ENCODE measurements at places on chromosomes 4 and X. TPM values are rescaled to one million over a fixed set of nuclear protein-coding genes. Genes with fewer than 3 reads are reported as not detected.

Gene ENPP6
- total RNA-seq: not detected

DNA sequence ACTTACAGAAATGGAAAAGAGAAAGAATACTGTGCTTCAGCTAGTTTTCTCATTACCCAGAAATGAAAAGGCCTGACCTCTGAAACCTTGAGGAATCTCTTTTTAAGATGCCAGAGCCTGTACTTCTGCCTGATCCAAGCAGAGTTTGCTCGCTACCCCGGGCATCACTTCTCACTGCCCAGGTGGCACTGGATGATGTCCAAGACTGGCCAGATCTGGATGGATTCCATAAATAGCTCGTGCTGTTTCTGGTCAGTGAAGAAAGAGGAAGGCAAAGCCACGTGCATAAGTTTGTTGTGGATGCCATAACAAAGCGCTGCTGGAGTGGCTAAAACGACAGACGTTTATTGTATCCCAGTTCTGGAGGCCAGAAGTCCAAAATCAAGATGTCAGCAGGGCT lies 133.5 kb downstream of the TBL1X start:
- H3K4me3 ChIP-seq: no peak overlapping the region

Gene NPNT
- not detected for total RNA-seq

GRCh38 chr4:174521800-174522182 lies 497 bp downstream of the HPGD start:
- H3K27ac ChIP-seq: no peak overlapping the region
- H3K4me1 ChIP-seq: peaks cover 9% of the 10 kb centered on the region
- DNase-seq: peak; percentile 2
- H3K4me3 ChIP-seq: peak overlapping the region; percentile 85
- H3K36me3 ChIP-seq: no peaks in the 10 kb centered on the region

Gene SASH3
- not detected for total RNA-seq

- DNase-seq: no peak
- H3K27me3 ChIP-seq: no peaks in the 10 kb centered on the region
- no peak overlapping the region for H3K4me3 ChIP-seq
- H3K36me3 ChIP-seq: no peaks in the 10 kb centered on the region
- no peak overlapping the region for H3K27ac ChIP-seq
Measured at GRCh38 chr4:101153653-101154052, 193.7 kb downstream of the PPP3CA start.

Gene SRPK3
- 0.30 TPM for total RNA-seq

- H3K27me3 ChIP-seq: peaks cover 25% of the 10 kb centered on the region
- H3K4me3 ChIP-seq: peak overlapping the region; percentile 86
- no peak for DNase-seq
- H3K27ac ChIP-seq: no peak overlapping the region
- H3K4me1 ChIP-seq: peaks cover 43% of the 10 kb centered on the region
- no peaks in the 10 kb centered on the region for H3K36me3 ChIP-seq
Measured at GRCh38 chrX:40176351-40177116, 78.8 kb upstream of the BCOR start.

DNA sequence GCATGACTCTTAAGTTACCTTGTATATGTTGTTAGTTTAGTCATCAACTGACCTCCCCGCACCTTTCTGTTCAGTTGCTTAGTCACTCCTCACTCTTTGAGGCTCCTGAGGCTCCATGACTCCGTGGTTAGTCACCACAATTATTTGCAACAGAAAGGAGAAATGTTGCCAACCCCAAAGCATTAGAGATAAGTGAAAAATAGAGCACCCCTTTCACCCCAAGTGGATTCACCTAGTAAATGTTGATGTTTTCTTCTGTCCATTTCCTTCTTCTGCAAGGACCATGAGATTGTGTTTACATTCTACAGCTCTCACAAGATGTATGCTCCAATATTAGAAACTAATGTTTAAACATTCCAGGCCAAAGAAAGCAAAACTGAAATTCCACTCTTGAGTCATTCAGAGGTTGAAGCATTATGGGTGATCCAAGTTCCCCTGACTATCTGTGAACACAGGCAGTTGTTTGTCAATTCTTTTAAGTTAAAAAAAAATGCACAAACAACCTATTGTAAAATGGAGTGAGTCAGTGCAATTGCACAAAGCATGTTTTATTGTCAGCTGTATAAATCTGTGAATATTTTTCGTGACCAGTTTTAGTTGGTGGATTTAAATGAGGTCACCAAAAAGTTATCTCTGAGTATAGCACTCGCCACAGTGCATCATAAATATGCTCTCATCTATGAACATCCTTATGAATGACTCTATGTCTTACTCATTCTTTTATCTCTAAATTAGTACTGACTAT lies 552.4 kb upstream of the MAGEB2 start:
- no peaks in the 10 kb centered on the region for H3K36me3 ChIP-seq
- no peak for DNase-seq
- H3K27ac ChIP-seq: peak overlapping the region; percentile 94
- peaks cover 14% of the 10 kb centered on the region for H3K4me1 ChIP-seq
- no peak overlapping the region for H3K4me3 ChIP-seq

Gene CDS1
- total RNA-seq: 1.1 TPM

Gene MMGT1
- total RNA-seq: 19.3 TPM

GRCh38 chr4:83651846-83652245 lies 115.9 kb downstream of the GPAT3 start:
- DNase-seq: no peak
- no peak overlapping the region for H3K27ac ChIP-seq
- H3K4me1 ChIP-seq: no peaks in the 10 kb centered on the region
- H3K4me3 ChIP-seq: no peak overlapping the region
- H3K27me3 ChIP-seq: no peaks in the 10 kb centered on the region

DNA sequence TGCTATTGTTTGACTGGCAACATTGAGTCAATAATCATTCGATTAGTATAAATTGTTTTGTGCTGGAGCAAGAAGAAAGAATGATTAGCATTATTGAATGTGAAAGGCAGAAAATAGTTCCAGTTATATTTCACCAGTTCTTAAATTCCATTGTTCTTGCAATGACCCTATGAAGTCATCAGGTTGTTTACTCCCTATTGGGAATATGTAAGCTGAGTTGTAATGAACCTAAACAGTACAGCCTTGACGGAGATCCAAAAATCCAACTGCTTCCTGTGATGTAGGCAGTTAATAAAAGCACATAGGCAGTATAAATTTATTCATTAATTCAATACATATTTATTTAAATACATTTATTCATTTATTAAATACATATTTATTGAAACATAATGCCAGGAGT lies 947.5 kb downstream of the PCDH7 start:
- peaks cover 4% of the 10 kb centered on the region for H3K4me1 ChIP-seq
- no peak overlapping the region for H3K4me3 ChIP-seq
- no peak overlapping the region for H3K27ac ChIP-seq
- no peaks in the 10 kb centered on the region for H3K36me3 ChIP-seq
- no peaks in the 10 kb centered on the region for H3K27me3 ChIP-seq
- DNase-seq: no peak

Data from neural crest cell (in vitro differentiated cells).